Stimulated activated CD4-positive, alpha-beta T cell treated with anti-CD3 and anti-CD28 coated beads, TNF-alpha, amount 100 ng/mL, for 1 hour (primary cell): ENCODE measurements at places on chromosomes 4 and X.

DNA sequence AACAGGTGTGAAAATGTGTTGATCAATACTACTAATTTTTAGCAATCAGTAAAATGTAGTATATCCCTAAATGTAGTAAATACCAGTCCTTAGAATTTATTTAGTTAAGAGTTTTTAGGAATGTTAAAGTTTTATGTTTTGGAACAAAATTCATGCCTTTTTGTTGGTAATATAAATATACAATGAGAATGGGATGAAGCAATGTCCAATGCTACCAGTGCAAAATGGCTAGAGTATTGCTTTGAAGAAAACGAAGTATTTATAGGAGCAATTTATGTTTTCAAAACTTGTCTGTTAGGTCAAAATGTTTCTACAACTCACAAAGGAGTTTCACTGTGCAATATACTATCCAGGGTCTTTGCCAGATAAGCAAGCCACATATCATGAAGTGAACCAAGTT, 851.5 kb downstream of the PCDH18 start:
- DNase-seq = no peak

DNA sequence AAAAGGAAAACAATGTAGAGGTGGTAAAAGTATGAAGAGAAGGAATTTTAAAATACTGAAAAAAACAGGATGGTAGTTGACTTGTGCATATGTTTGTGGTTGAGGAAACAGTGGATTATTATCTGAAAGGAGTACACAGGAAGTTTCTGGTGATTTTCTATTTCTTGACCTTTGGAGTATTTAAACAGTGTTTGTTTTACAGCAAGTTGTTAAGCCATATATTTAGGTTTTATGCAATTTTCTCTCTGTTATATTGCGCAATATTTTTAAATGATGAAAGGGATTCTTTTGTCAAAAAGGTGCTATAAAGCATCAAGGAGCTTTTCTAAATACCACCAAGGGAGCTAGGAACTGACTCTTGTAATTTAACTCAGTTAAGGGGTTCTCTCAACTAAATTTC, 343.1 kb upstream of the MAOA start:
- no peak for DNase-seq

DNA sequence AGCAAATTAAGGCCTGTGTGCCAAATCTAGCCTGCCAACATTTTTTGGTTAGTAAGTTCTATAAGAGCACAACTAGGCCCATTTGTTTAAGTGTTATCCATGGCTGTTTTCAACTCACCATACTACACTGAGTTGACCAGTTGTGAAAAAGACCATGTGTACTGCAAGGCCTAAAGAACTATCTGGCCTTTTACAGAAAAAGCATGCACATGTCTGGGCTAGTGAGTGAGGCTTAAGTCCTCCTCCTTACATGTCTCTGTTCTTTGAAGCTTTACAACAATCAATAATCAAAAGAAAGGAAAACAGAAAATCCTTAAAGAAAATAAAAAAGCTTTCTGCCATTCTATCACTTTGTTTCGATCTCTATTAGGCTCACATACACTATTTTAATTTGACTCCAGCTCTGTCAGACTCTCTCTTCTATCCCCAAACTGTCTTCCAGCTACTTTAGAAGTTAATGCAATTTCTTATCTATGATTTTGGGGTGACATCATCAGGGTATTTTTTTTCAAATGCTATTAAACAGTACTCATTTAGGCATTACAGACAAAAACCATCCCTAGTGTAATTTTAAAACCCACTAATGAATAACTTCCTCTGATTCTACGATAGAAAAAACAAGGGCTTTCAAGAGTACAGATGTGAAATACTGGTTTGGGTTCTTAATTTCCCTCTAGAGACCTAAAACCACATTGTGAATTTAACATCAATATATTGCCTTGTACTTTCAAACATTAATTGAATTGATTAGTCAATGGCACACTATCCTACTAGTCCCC, 161.8 kb downstream of the MAB21L2 start:
- no peak for DNase-seq

- peak; percentile 65 for DNase-seq
These were observed at the start of gene PLA2G12A for GRCh38 chr4:109729718-109730618. TSS of gene PLA2G12A (minus strand) at chr4:109730070. CDS start at chr4:109729809, 261 bp downstream.

DNA sequence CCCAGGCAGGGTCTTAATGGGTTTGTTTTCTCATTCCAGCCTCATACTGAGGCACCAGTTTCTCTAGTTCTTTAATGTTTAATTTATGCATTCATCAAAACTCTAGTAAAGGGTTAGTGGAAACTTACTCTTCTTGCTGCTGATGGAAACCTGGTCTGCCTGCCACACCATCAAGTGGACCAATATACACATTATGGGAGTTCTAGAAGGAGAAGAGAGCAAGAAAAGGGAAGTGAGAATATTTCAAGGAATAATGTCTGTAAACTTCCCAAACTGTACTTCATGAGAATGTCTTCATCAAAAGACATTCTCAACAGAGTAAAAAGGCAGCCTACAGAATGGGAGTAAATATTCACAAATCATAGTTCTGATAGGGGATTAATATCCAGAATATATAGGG, 20.9 kb upstream of the DHX15 start:
- DNase-seq = no peak

- DNase-seq = no peak
These were observed 132.6 kb downstream of the ANAPC4 start for GRCh38 chr4:25509646-25510045.

- DNase-seq = no peak
These were observed 98.9 kb upstream of the NPFFR2 start for GRCh38 chr4:71932941-71933340.

GRCh38 chrX:69968950-69969349, 80.8 kb downstream of the AWAT2 start:
- no peak for DNase-seq

DNA sequence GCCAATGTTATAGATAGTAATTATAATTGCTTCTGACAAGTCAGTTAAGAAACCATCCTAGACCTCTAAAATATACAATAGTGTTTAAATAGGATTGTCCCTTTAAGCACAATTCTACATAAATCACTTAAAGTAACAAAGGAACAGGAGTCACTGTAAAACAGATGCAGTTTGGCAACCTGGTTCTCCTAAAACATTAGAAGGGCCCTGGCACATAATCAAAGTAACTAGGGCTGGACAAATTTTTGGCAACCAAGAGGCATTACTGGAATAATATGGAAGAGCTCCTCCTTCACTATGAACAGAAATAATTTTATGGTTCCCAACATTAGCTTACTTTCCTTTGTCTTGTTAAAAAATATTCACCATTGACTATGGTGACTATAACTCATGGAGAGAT, 75.0 kb upstream of the CCDC160 start:
- no peak for DNase-seq

DNA sequence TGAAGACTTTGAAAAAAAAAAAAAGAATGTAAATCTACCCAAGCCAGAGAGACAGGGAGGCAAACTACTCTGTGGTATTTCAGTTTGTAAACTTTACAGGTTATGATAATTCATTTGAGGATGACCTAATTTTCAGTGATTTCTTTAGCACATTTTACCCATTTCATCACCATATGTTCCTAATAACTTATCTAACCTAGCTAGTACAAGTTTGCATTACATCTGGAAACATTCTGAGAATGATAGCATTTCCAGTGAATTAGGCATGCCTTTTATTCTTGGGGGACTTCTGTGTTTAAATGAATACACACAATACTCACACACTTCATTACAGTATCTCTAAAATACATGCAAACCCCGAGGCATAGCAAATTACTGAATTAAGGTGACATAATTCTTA, 1055.5 kb downstream of the PCDH18 start:
- DNase-seq = no peak

DNA sequence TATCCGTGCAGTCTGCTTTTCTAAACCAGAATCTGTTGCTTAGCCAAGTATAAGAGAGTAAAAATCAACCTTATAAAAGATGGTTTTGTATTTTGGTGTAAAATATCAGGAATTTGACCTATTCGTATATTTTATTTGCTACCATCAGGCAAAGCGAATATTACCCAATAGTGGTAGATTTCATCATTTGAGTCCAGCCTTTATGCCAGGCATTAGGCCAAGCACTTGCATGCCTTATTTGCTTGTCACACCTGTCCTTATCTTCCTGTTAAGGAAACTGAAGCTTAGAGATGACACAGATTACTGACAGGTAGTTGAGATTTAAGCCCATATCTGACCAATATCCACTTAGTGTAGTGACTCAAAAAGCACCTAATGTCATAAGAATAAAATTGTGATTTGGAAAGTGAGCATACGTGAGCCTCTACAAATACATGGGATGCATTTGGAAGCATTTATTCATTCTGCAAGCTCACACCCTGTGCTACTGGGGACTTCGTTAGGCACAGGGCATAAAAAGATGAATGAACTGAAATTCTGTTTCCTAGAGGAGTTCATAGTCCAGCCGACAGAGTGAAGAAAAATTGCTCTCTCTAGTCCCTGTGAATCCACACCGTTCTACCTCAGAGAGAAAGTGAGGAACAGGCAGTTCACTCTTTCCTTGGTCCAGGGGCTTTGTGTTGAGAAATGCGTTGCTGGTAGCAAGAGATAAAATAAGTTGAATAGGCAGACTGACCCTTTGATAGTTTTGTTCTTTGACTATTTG, 2.3 kb upstream of the RNF212 start:
- no peak for DNase-seq

GRCh38 chr4:86098691-86099090, 261.2 kb downstream of the MAPK10 start:
- DNase-seq = no peak

GRCh38 chrX:106621836-106622235, 10.1 kb downstream of the RADX start:
- DNase-seq = no peak

GRCh38 chr4:173535165-173535902, 5.3 kb upstream of the HAND2 start:
- no peak for DNase-seq

DNA sequence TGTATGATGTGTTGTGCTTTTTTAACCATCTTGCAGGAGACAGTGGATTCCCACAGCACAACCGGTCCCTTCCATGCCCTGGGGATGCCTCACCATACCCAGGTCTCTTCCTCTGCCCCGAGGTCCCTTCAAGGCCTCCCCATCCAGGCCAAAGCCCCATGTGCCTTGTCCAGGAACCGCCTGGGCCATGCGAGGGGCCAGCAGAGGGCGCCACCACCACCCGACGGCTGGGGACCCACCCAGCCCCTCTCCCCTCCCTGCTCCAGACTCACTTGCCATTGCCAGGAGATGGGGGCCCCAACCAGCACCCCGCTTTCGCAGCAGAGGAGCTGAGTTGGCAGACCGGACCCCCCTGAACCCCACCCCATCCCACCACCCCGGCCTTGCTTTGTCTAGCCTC, 485.5 kb downstream of the TRAM1L1 start:
- no peak for DNase-seq

GRCh38 chrX:121655276-121655675, 607.9 kb downstream of the GLUD2 start:
- no peak for DNase-seq

GRCh38 chr4:56637791-56638190, 43.3 kb downstream of the HOPX start:
- DNase-seq = no peak

GRCh38 chrX:11577603-11578002, 88.1 kb downstream of the ARHGAP6 start:
- no peak for DNase-seq

DNA sequence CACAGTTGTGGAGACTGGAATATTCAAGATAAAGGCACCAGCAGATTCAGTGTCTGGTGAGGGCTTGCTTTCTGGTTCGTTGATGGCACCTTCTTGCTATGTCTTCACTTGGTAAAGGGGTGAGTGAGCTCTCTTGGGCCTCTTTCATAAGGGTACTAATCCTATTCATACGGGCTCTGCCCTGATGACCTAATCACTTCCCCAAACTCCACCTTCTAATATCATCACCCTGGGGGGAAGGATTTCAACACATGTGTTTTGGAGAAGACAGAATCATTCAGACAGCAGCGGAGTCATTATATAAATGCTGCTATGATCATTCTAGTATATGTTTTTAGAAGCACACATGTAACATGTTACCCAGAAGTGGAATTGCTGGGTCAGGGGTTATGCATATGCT, 295.3 kb upstream of the CTSO start:
- DNase-seq = no peak

GRCh38 chr4:147370473-147370872, 110.4 kb upstream of the EDNRA start:
- no peak for DNase-seq

DNA sequence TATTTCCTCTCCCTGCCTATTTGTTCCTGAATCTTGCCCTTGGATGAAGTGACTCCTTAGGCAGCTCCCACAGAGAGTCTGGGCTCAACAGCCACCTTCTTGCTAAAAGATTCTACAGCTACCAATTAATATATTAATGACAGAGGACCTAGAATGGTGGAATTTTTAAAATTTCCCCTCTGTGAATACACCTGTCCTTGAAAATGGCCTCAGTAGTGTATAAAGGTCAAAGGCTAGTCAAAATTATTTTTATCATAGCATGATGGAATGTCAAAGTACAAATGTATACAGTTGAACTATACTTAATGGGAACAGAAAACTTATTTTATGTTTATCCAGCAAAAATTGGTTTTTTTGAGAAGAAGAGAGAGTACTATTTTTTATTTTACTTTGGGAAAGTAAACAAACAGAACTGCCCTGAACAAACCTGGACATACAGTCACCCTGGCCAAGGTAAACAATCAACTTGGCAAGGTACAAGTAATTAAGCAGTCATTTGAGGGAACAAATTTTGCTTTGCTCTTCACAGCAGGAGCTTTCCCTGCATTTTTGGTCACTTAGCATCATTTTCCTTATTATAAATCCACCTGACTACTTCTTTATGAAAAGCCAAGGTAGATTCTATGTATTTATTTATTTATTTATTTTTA, 250.8 kb downstream of the INPP4B start:
- DNase-seq = no peak

- no peak for DNase-seq
These were observed 61.9 kb upstream of the MTM1 start for GRCh38 chrX:150506486-150506885.
